Activated naive CD8-positive, alpha-beta T cell treated with anti-CD3 and anti-CD28 coated beads for 36 hours (primary cell): ENCODE measurements at places on chromosomes 16 and 17.

- DNase-seq, result no peak
Observed at GRCh38 chr17:74287031-74287602, 13.1 kb downstream of the DNAI2 start.

DNA sequence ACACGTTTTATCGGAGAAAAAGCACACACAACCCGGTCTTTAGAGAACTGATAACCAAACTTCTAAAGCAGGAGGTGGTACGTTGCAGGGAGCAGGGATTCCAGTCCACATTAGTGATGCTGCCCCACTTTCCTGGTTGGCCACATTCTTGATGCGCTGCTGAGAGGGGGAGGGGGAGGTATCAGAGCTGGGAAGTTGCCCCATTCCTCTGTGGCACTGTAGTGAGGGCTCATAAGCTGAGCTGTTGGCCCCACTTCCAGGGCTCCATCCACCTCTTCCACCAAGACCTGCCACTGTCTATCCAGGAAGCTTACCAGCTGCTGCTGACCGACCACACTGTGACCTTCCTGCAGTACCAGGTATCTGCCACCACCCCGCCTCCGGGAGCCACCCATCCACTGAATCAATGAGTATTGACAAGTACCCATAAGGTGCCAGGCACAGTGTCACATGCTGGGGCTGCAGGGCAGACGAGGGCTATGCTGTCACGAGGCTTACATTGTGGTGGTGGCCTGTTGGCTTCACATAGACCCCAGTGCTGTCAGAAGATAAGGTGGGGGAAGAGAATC is 1.1 kb downstream of the TSEN54 start:
- DNase-seq, result peak; percentile 29

- DNase-seq, result no peak
Observed at GRCh38 chr17:76930107-76930506, 61.9 kb downstream of the MGAT5B start.

DNA sequence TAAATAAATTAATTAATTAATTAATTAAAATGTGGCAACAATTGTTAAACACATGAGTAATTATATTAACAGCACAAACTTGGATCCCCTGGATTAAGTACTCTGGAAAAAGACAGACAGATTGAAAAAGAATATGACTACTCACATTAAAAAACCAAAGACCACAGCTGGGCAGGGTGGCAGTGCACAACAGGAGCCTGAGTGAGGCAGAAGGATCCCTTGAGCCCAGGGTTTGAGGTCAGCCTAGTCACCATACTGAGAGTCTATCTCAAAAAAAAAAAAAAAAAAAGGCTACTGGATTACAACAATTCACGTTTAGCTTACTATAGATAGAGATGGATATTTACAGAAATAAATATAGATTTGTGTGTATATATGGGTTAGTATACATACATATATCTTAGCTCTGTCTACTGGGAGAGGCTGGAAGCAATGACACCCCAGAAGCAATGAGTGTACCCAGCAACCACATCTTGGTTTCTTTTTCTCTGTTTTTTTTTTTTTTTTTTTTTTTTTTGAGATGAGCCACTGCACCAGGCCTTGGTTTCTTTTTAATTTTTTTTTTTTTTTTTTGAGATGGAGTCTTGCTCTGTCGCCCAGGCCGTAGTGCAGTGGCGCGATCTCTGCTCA is 10.6 kb upstream of the SUZ12 start:
- DNase-seq, result no peak

DNA sequence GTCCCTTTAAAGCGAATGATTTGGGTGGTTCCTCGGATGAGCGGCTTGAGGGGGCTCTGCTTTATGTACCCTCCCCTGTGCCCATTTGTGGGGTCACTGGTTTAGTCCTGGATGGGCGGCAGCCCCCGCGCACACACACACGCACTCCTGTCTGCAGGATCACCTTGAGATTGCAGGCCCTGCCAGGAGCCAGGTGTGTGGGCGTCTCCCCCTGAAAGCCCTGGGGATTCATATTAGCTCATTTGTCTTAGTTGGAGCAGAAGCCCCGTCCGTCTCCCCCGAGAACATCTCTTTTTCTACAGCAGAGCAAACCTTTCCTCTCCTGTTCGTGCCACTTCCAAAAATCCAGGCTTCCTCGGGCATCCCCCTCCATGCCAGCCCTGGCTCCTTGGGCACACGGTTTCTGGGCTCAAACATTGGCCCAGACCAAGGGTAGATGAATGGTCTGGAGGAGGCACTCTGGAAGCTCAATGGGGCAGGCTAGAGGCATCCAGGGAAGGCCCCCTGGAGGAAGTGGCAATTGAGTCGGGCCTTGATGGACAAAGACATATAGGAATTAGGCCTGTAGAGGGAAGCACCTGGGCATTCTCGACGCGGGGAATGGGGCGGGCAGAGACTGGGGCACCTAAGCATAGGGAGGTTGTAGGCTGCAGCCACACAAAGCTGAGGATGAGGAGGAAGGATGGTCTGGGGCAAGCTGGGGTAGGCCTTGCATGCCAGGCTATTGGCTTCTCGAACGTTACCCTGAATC is 218.5 kb upstream of the GSE1 start:
- DNase-seq, result no peak

GRCh38 chr16:23131436-23131835 is 17.8 kb downstream of the USP31 start:
- no peak for DNase-seq

GRCh38 chr16:69474408-69474807 is 50.0 kb downstream of the CYB5B start:
- DNase-seq, result no peak

GRCh38 chr17:60941028-60941427 is 263.4 kb downstream of the BCAS3 start:
- DNase-seq, result no peak

DNA sequence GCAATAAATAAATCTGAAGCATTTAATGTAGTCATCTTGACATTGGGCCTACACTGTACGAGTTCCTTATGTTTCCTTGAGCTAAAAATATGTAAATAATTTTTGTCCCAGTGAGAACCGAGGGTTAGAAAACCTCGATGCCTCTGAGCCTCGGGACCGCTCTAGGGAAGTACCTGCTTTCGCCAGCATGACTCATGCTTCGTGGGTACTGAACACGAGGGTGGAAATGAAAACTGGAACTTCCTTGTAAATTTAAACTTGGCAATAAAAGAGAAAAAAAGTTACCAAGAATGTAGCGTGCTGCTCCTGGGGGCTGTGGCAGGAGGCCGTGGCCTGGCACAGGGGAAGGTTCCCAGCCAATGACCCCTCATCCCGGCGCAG is 74.1 kb downstream of the SOCS1 start:
- peak; percentile 30 for DNase-seq

- DNase-seq, result no peak
Observed at GRCh38 chr16:55102531-55102930, 171.9 kb downstream of the IRX5 start.

GRCh38 chr16:18803569-18804462 is 2.5 kb upstream of the ARL6IP1 start:
- DNase-seq, result no peak

DNA sequence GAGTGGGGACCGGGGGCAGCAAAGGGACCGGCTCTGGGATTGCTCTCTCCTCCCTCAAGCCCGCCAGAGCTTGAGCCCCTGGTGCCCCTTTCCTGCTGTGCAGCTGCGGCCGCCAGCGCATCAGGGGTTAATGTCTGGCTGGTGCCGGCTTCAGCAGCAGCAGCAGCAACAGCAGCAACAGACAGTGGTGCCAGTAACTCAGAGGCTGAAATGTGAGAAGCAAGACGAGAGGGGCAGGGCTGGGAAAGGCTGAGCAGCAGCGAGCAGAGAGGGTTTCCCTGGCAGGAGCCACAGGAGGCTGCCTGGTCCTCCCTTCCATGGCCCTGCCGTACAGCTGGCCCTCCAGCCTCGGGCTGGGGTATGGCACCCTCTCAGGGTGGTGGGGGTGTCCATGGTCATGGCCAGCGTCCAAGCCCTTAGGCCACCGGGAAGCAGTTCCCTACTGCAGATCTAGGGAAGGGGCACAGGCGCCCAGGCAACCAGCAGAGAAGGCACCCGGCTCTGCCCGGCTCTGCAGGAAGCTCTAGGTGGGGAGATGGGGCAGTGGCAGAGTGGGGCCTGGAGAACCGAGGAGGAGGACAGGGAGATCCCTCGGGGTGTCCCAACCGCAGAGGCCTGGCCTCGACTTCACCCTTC is 21.1 kb upstream of the TFAP4 start:
- DNase-seq, result no peak

DNA sequence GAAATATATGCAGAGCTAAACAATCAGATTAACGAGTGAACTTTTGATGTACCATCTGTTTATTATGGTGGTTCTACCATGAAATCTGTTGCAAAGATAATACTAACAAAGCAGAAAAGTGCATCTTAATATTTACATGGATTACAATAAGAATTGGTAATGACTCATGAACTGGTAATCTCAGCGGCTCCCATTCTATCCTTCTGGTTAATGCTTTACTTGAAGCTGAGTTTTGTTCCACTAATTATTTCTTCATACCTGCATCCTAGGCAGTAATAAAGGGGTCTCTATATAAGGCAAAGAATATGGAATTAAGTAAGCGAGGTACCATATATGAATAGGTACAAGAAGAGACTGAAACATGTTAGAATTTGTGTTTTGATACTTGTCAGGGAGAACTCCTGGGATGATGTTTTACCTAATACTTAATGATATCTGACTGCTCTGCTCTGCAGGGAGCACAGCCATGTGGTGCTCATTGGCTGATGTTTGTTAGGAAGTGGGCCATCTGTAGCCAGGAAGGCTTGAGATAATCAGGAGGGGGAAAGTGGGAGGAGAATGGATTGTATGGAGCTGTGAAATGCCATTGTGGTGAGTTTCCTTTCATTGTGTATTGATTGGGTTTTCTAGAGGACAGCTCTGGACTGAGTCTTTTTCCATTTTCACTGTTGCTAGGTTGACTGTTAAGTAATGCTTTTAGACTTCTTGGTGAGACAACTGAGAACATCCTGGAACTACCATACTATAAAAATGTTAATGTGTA is 52.6 kb downstream of the MAP2K6 start:
- no peak for DNase-seq

GRCh38 chr17:76426853-76427252 is 26.1 kb downstream of the UBE2O start:
- DNase-seq, result no peak

DNA sequence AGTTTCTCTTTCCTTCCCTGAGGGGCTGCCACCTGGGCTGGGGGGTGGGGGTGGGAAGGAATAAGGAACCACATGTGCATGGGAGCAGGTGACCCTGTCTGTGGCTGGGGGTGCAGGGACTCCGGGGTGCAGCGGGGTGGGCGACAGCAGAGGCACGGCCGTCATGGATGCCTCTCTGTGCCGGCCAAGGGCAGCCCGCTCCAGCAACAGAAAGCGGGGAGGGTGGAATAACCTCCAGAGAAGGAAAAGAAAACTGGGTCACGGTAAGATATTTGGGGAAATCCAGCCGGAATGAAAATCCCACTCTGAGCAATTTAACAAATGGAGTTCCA is 4.2 kb downstream of the NDUFAF8 start:
- no peak for DNase-seq

GRCh38 chr16:57479205-57479975 is 6.9 kb downstream of the DOK4 start:
- no peak for DNase-seq

DNA sequence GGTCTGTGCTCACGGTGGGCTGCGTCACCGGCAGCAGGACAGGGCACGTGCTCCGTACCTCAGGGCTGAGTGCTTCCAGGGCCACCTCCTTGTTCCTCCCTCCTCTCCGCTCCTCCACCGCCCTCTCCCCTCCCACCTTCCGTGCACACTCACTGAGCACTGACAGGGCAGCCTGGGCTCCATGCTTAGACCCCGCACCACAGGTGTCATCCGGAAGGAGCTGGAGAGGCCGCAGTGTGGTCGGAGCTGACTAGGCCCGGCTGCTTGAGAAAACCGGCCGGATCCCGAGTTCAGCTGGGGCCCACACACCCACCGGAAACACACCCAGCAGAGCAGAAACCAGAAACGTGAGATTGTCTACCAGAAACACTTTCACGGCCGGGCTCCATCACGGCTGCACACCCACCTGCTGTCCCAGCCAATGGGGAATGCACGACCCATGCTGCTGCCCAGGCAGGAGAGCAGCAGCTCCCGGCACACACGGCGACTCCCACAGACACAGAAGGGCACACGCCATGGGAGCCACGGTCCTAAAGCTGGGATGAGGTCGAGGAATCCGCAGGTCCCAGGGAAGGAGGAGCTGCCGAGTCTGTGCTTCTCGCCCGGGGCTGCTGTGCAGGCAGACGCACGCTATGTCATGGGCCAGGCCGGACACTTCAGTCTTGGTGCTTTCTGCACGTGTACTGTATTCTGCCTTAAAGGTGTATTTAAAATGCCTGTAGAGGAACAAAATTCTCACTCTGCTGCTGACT is 55.0 kb upstream of the ZNF469 start:
- no peak for DNase-seq

- DNase-seq, result peak; percentile 36
Observed at GRCh38 chr16:57358527-57359095, at the start of gene CCL22. Gene CCL22, plus strand, starts transcription at chr16:57358783. Its CDS starts 34 bp downstream, at chr16:57358817.

- DNase-seq, result no peak
Observed at GRCh38 chr16:28897826-28898225, 19.5 kb downstream of the ATP2A1 start.

DNA sequence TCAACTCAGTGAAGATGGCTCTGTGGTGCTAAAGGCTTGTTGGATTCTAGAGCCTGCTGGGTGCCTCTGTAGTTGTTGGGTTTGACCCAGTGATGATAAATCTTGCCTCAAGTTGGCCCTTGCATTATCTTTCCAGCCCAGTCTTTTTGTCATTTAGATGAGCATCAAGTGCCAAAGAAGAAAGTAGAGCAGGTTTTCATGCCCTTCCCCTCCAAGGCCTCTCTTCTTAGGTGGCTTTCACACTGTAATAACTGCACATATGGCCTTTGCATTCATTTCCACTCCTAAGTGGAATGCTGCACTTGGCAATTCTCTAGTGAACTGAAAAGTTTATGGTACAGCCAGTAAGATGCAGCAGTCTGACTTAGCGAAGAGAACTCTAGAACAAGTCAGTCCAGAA is 165.1 kb downstream of the PHKB start:
- no peak for DNase-seq
